ENCODE measurements at places on chromosomes 3 and 15.

GRCh38 chr3:52128118-52128683 lies 26.0 kb downstream of the POC1A start:
- DNase-seq, result no peak

DNA sequence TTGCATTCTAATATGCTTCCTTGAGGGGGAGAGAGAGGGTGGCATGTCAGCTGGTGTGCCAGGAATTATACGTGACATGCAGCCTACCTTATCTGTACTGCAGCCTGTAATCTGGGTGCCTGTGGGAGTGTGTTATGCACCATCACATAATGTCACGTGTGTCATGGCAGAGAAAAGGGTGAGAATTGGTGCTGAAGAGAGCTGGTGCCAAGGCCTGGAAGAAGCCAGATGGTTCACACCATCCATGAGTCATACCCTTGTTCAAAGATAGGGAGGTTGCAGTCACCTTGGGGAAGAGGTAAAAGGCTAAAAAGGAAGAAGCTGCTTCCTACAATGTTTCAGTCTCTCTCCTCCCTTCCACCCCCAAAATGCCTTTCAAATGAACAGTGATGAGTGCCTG lies 5.3 kb downstream of the BRPF1 start:
- no peak for DNase-seq

DNA sequence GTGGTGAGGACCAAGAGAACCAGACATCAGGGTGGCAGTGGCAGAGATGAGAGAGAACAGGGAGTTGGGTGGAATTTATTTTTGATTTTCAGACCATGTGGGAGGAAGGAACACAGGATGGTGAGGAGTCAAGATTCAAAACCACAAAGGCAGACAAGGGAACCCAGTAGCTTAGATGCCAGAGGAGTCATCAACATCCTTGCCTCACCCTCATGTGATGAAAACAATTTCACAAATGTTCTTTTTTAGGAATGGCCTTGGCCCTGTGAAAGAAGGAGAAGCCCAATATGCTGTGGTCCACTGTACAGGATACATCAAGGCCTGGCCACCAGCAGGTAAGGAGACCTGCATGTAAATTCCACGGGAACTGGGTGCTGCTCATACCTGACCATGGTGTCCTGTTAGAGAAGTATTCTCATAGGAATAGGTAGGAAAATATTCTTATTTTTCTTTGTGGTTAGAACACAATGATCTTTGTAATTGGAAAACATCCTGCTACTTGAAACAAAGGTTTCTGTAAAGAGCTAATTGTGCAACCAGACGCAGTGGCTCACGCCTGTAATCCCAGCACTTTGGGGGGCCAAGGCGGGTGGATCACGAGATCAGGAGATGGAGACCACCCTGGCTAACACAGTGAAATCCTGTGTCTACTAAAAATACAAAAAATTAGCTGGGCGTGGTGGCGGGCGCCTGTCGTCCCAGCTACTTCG lies 110.0 kb downstream of the ARNT2 start:
- no peak for DNase-seq

- peak; percentile 33 for DNase-seq
Observed at GRCh38 chr3:127690106-127690505, 17.4 kb downstream of the ABTB1 start.

DNA sequence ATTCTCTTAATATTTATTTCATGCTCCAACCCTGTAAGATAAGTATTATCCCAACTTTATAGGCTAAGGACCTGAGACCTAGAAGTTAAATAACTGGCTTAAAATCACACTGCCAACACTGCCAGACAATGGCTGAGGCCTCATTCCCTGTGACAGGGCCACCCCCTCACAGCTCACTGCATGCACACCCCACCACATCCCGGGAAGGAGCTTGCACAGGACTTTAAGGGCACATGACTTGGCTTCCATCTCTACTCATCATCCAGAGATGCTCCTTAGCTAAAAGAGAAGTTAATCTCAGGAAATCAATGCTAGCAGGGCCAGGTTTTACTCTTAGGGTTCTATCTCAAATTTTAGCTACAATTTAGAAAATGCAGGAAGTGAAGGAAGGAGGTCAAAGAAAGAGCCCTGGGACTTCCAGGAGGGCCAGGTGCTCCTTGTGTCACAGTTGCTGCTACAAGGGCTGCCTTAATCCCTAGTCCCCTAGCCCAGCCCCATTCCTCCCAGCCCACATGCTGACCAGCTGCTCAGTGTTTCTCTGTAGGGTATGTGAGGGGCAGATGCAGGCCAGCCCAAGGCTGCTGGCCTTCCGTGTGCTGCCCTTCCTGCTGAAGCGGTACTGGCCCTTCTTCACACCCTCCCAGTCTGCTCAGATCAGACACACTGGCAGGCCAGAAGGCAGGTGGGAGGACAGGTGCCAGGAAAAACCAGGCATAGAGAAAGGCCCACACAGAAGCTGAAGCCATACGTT lies 53.5 kb downstream of the WWTR1 start:
- DNase-seq, result no peak

GRCh38 chr3:184583578-184584451 lies 22.2 kb downstream of the EPHB3 start:
- DNase-seq, result peak; percentile 50

GRCh38 chr3:133457025-133457424 lies 57.2 kb downstream of the BFSP2 start:
- DNase-seq, result no peak

GRCh38 chr15:60374209-60374608 lies 23.6 kb downstream of the ANXA2 start:
- no peak for DNase-seq

DNA sequence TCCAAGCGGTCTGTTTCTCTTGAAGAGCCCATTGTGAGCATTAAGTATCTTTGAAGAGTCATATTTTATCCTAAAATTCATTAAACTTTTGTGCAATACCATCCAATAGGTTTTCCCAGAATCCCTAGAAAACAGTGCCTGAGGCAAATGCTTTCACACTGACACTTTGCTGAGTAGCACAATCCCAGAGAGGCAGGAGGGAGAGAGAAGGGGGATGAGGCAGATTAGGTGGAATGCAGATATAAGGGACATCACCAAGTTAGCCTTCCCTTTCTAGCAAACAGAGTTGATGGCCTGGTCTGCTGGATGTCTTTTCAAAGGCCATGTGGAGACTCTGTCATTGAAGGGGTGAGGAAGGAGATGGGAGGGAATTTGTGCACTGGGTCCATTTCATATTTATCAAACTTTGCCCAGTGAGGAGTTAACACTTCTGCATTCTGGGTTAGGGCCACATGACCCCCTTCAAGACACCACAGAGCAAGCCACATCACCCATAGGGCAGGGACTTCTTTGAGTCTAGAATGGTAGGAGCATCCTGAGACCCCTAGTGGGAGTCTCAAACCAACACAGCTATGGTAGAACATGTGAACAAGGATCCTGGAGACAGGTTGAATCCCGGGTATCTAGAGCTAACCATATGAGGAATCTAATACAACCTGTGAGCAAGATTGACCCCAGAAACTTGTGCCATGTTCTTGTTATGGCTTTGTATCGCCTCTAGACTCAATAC lies 32.0 kb upstream of the SEMA6D start:
- DNase-seq, result no peak
